Hippocampal formation (tissue), 2 donors: ENCODE measurements at places on chromosomes 11 and 22.

- DNase-seq: no peak
These were observed 76.4 kb downstream of the KCNQ1 start for GRCh38 chr11:2521081-2521732.

DNA sequence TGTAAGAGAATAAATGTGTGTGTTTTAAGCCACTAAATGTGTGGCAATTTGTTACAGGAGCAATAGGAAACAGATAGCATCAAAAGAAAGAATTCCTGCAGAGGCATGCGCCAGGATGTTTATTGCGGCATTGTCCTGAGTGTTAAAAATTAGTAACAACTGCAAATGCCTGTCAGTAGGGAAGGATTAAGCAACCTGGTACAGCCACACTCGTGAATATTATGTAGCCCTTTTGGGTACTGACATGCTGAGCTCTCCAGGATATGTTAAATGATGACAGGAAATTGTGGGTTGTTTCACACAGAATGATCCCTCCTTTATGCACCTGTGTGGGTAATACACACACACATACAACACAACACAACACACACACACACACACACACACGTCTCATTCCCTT lies 69.7 kb upstream of the MYOD1 start:
- DNase-seq: no peak

- no peak for DNase-seq
These were observed 106.7 kb upstream of the ASPHD2 start for GRCh38 chr22:26322179-26322905.

DNA sequence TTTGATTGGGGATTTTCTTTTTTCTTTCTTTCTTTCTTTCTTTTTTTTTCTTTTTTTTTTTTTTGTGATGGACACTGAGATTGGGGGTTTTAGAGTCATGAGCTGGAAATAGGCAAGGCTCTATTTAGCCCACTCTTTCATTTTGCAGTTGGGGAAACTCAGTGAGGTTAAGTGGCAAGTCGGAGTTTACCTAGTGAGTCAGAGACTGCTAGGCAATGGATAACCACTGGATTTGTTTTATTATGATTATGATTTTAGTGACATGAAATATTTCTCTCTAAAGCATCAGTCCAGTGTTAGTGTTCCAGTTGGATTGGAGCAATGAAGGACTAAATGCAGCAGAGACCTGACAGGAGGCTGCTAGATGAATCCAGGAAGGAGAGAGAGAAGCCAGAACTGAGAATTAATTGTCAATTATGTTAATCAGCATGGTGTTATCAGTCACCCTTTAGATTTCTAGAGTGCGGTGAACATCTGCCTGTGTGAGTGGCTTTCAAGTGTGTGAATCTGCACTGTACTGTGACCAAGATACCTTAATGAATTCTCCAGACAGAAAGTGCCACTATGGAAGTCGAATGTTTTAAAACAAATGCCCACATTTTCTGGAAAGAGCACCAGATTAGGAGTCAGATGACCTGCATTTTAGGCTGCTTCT lies 10.9 kb downstream of the BMAL1 start:
- no peak for DNase-seq

DNA sequence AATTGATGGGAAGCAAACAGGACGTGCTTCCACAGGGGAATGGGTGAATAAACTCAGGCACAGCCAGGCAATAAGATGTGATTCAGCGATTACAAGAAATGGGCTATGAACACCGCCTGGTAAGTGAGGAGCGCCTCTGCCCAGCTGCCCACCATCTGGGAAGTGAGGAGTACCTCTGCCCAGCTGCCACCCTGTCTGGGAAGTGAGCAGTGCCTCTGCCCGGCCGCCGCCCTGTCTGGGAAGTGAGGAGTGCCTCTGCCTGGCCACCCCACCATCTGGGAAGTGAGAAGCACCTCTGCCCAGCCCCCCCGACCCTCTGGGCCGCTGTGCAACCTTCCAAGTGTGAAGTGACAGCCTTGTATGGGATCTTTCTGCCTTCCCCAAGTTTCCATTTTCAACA lies 73.2 kb upstream of the PRR5 start:
- DNase-seq: no peak

DNA sequence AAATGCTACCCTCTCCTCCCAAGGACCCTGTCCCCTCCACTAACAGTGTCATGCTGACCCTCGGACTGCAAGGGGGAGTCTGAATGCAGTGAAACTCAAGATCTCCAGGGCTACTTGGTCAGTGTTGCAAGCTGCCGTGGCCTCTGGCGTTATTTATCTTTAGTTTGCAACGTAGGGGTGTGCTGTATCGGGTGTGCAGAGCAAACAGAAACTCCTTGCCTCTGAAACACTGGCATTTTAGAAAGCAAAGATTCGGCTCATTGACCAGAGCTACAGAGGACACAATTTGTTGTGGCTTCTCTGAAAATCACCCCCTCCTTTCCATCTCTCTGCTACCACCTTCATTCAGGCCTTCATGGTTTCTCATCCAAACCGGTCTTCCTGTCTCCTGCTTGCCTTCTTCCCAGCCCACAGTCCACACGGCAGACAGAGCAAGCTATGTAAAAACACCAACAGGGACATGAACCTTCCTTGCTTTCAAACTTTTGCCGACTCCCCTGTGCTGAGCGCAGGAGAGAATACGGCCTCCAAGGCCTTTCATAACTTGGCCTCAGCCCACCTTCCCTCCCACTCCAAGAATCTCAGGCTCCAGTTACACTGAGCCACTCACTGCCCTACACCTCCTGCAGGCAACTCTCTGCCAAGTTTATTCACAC lies 14.9 kb downstream of the FZD4 start:
- DNase-seq: no peak

DNA sequence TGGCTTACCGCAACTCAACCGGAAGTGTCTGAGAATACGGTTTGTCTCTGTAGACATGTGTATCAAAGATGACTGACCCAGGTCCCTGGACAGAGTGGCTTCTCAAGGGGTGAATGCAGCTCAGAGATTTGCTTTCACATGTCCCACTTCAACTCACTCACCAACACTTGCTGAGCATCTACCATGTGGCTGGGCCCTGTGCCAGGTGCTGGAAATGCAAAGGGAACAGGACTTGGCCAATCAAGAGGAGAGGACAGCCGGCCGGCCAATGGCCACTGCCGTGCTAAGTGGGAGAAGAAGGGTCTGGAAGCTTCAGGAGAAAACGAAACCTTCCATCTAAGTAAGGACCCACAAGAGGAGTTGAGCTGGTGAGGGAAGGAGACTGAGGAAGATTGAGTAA lies 151.3 kb downstream of the CEP164 start:
- no peak for DNase-seq
